ENCODE measurements at places on chromosomes 4 and X.
A peak's percentile ranks its signal among the peaks of the same experiment; 100 is the strongest.

DNA sequence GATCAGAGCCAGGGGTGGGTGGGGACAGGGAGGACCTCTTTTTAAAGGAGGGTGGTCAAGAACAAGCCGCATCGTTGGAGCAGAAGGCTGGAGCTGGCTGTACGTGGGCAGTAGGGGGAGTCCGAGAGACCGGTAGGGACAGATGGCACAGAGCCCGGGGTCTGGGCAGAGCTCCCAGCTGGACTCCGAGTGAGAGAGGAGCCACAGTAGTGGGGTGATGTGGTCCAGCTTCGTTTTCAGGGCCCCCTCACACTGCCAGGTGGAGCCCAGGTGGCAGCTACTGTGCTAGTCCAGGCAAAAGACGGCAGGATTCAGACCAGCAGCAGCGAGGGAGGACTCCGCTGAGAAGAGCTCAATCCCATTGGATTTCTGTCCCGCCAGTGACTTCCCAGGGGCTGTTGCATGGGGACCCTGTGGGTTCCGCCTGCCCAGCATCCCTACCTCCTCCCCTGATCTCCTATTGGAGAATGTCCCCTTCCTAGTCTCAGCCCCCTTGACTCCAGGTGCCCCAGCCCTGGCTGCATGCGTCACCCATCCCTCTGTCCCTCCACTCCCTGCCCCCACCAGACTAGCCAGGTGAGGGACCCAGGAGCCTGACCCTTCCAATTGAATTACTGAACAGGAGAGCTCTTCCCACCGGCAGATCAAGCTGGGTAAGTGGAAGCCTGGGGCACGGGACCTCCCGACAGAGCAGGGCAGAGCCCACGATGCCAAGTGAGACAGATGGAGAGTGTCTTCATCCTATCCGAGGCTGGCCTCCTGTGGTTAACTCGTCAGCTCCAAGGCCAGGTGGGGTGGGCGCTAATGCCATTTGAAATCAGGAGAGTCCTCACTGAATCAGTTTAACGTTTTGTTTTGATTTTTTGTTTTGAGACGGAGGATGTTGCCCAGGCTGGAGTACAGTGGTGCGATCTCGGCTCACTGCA, 2.9 kb downstream of the ARHGAP4 start:
- DNase-seq = no peak

GRCh38 chr4:125529071-125529470, 214.3 kb downstream of the FAT4 start:
- no peak for DNase-seq

DNA sequence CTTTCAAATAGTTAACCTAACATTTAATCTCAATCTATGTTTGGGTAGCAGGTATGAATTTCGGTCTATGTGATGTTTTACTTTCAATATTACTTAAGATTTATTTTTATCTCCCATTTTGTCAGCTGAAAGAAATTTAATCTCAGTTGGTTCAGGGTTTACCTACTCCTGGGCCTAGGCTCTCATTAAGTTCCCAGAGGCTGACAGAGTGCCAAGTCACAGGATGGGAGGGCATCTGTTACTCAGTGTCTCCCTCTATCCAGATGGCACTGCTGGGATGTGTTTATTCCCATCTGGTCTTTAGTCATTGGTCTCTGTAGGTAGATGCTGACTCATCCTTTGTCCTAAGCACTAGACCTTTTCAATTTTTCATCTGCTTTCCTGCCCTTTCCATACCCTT, 129.4 kb upstream of the ARSJ start:
- no peak for DNase-seq

DNA sequence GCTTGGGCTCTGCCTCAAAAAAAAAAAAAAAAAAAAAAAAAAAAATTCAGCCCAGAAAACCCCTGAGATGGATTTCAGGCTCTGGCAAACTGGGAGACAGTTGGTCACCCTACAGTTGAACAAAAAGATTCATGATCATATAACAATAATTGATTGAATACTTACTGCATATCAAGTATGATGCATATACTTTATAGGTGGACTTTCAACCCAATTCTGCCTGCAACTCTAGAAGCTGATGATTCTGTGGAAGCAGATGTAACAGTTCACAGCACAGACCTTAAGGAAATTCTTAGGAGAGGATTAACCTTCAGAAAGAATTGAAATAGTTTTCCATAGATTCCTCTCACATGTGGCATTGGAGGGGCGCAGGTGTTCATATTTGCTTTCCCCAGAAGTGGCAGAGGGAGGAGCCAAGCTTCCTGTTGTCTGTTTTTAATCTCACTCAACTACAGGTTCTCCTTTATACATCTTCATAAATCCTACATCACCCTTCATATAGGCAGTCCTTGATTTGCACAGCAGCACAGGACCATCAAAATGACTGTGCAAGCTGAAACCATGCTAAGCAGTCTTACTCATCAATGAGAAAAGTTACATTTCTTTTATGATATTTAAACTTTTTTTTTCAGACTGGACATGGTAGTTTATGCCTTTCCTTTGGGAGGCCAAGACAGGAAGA, 149.4 kb upstream of the KLF3 start:
- no peak for DNase-seq

GRCh38 chrX:42755815-42756214, 22.1 kb downstream of the PPP1R2C start:
- DNase-seq = no peak

DNA sequence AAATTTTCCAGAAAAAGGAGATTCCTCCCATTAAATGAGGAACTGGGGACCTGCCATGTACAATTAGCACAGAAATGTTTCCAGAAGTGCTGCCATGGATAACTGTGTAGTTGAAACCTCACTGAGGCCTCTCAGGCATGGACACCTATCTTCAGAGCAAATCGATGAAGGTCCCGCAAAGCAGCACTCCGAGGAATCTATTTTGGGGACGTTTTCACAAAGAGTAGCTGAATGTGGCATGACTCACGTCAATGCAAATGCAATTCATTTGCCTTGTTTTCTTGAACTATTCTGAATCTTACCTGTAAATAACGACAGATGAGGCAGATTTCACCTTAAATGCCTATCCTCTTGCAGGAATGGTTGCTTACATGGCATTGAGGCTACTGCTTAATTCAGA, 87.1 kb upstream of the STS start:
- no peak for DNase-seq

GRCh38 chr4:114383721-114384120, 214.9 kb upstream of the UGT8 start:
- DNase-seq = no peak

GRCh38 chrX:132031867-132032266, 8.8 kb downstream of the STK26 start:
- DNase-seq = no peak

GRCh38 chrX:103017542-103017941, 46.4 kb downstream of the BEX1 start:
- DNase-seq = no peak

- DNase-seq = no peak
These were observed 914.5 kb upstream of the AGA start for GRCh38 chr4:178356725-178357124.

GRCh38 chrX:63354484-63354883, 3.4 kb upstream of the SPIN4 start:
- DNase-seq = no peak

DNA sequence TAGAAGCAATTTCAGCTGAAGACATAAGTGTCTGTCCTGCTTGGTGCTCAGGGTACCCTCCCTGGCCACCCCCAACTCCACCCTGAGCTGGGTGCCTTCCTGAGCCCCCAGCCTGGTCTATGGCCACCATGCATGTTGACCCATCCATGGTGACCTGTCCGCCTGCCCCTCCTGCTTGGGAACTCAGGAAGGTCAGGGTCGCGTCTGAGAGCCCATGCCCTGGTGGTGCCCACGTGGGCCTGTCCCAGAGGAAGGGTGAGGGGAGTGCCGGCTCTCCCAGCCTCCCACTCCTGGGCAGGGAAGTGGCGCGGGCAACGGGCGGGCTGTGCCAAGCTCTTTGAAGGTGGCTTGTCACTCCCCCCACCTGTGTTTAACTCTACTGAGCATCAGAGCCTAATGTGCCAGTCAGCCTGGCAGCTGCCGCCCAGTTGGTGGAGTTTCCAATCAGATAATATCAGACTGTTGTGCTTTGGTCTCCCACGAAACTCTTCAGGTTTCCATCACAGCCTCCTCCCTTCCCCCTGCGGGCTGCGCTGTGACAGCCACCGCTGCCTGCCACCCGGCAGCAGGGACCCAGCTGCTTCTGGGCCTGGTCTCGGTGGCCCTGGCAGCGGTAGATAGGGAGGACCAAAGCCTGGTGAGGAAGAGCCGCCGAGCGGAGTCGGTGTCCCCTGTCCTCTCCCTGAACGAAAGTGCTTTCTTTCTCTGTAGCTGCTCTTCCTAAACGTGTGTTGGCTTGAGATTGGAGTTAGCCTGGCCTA, 4.8 kb downstream of the SH3BP2 start:
- no peak for DNase-seq

GRCh38 chrX:9088896-9089295, 55.0 kb upstream of the FAM9B start:
- DNase-seq = no peak

DNA sequence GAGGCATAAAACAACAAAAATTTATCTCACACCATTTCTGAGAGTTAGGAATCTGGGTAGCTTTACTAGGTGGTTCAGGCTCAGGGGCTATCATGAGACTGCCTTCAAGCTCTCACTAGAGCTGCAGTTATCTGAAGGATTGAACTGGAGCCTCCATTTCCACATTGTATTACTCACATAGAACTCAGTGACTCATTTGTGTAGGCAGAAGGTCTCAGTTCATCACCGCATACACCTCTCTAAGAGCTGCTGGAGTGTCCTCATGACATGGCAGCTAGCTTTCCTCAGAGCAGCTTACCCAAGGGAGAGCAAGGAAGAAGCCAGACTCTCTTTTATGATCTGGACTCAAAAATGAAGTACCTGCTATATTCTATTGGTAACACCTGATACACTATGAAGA, 389.2 kb downstream of the IQCM start:
- no peak for DNase-seq

- no peak for DNase-seq
These were observed at the start of gene SMARCA1 for GRCh38 chrX:129523079-129523911. TSS of gene SMARCA1 (minus strand) at chrX:129523490. CDS start at chrX:129523370, 120 bp downstream.

GRCh38 chrX:102837847-102838246, 99.2 kb upstream of the RAB40AL start:
- no peak for DNase-seq

GRCh38 chr4:128812442-128813235, 3.1 kb downstream of the JADE1 start:
- peak; percentile 78 for DNase-seq

GRCh38 chr4:89737888-89738287, 99.1 kb downstream of the SNCA start:
- no peak for DNase-seq

GRCh38 chr4:148265627-148266026, 176.6 kb downstream of the NR3C2 start:
- DNase-seq = no peak

GRCh38 chr4:57985161-57985560, 875.0 kb upstream of the IGFBP7 start:
- no peak for DNase-seq

- peak; percentile 34 for DNase-seq
These were observed at the start of gene DCHS2 for GRCh38 chr4:154491341-154492271. TSS of gene DCHS2 (minus strand) at chr4:154491799. CDS start at chr4:154491355, 444 bp downstream.

- no peak for DNase-seq
These were observed at the start of gene CDS1 for GRCh38 chr4:84582988-84583875. TSS of gene CDS1 (plus strand) at chr4:84583127. CDS start at chr4:84583402, 275 bp downstream.

- no peak for DNase-seq
These were observed 30.4 kb downstream of the SH3TC1 start for GRCh38 chr4:8229331-8229975.

DNA sequence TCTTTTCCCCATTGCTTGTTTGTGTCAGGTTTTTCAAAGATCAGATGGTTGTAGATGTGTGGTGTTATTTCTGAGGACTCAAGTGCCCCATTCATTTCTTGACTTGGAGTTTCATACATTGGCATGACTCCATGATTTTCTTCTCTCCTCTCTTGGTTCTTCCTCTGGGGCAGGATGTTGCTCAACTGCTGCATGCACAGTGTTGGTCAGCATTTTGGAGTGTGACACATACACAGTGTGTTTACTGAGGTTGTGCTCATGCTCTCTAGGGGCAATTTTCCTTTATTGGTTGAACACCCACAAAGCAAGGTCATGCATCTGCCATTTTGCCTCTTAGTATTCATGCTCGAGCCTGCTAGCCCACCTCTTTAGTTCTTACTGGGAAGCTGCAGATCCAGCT, 1993.8 kb downstream of the ARAP2 start:
- DNase-seq = no peak

DNA sequence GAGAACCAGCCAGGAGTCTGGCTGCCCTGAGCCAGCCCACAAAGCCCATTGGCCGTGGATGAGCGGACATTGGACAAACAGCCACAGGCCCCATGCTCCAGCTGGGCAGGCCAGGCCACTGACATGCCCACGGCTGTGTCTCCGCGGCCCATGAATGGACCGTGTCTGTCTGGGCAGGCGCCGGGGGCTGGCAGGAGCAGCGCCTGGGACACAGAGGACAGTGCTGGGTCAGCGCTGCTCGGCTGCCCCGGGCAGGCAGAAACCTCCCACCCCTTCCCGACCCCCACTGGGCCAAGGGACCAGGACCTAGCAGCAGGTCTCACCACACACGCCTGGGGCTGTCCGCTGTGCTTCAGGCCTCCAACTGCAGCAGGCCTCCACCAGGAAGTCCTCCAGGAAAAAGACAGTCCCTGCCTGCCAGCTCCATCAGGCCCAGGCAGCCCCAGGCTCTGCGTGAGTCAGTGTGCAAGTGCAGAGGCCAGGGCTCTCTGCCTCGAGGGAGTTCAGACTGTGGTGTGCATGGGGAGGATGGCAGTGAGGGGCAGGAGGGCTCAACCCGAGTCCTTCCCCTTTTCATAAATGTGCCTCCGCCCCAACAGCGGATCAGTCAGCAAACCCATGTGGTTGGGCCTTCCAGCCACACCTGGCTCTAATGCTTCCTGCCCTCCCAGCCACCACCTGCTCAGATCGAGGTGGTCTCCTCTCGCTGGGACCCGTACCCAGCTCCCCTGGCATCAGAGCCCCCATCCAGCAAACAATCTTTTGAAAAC, 17.2 kb upstream of the FGFR3 start:
- no peak for DNase-seq

DNA sequence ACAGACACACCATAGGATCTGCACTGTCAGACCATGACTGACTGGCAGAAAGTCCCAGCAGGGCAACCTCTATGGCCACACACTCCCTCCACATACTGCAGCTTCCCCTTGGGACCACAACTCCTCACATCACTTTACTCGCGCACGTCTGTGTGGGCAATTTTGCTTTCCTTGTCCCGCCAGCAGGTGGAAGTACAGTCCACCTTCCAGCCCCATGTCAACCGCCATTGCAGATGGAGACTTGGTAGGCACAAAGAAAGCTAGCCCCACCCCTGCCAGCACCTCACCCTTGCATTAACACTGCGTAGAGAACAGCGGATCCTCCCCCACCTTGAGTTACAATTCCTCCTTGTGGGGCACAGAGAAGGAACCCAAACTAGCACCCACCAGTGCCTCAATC, 74.4 kb upstream of the NAP1L2 start:
- DNase-seq = no peak

DNA sequence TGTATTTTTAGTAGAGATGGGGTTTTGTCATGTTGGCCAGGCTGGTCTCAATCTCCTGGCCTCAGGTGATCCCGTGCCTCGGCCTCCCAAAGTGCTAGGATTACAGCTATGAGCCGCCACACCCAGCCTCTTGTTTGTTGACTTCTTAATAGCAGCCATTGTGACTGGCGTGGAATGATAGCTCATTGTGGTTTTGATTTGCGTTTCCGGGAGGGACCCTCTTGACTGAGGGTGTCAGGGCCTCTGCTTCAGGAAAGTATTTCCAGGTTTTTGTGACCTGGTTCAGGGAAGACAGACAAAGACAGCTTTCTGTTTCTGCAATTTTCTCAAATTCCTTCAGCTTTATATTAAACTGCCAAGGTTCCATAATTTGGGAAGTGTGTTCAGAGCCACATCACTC, 15.1 kb downstream of the CSF2RA start:
- DNase-seq = no peak
